ENCODE measurements at places on chromosomes 12 and 14.

- no peak for ATAC-seq
Measured at GRCh38 chr12:108237272-108237671, 101.8 kb downstream of the CMKLR1 start.

DNA sequence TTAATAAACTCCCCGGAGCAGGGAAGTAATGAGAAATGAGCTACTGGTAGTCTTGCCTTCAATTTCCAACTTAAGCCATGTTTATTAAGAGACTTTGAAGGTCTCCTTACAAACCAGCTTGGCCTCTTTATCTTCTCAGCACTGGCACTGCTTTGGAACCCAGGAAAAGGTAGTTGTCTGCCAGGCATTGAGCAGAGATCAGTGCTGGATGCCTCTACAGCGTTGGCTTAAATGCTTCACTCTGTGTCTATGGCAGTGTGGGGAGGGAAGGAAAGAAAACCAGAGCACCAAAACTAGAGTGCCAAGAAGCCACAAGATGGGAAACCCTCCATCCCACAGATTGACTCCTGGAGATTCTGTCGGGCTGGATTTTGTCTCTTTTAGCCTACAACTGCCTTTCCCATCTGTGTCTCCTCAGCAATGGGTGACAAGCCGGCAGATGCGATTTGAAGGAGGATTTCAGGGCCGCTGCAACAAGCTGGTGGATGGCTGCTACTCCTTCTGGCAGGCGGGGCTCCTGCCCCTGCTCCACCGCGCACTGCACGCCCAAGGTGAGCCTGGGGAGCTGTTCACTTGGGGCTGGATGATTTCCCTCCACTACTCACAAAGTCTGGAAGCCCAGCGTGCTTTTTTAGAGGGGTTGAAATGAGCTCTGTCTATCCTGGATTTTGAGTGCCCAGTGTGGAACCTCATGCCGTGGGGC is 57.3 kb downstream of the FNTB start:
- no peak for ATAC-seq

DNA sequence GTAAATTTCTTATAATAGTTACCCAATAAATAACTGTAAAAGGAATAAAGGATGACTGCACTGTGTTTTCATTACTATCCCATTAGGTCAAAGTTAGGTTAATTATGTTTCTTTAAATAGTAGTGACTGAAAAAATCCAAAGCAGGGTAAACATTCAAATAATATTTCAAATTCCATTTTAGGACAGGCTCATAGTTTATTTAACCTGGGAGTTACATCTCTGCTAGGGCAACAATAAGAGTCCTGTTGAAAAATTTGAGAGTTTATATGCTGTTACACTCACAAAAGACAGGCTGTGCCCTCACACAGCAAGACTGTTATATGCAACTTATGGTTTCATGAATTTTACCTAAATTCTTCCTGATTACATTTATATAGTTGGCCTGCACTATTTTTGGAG is 8.0 kb downstream of the ERP27 start:
- no peak for ATAC-seq

GRCh38 chr14:35669782-35670181 is 135.8 kb downstream of the INSM2 start:
- no peak for ATAC-seq

- no peak for ATAC-seq
Measured at GRCh38 chr12:6627616-6628015, 8.1 kb downstream of the LPAR5 start.

GRCh38 chr14:106547735-106548434 is 1021.5 kb downstream of the TMEM121 start:
- no peak for ATAC-seq

GRCh38 chr14:89336338-89336737 is 80.7 kb downstream of the FOXN3 start:
- ATAC-seq: no peak

DNA sequence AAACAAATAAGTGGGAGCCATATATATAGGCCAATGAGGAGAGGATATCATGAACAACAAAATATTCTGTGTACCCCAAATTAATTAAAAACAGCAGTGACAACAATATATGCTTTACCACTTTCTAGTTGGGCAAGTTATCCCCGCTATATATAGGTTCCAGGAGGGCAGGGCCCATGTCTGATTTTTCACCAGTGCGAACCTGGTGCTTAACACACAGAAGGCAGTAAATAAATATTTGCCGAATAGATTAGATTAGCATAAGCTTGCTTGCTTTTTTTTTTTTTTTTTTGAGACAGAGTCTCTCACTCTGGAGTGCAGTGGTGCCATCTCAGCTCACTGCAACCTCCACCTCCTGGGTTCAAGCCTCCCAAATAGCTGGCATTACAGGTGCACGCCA is 3.4 kb upstream of the MIP start:
- no peak for ATAC-seq

- no peak for ATAC-seq
Measured at GRCh38 chr12:27818401-27818918, 38.4 kb upstream of the MANSC4 start.

DNA sequence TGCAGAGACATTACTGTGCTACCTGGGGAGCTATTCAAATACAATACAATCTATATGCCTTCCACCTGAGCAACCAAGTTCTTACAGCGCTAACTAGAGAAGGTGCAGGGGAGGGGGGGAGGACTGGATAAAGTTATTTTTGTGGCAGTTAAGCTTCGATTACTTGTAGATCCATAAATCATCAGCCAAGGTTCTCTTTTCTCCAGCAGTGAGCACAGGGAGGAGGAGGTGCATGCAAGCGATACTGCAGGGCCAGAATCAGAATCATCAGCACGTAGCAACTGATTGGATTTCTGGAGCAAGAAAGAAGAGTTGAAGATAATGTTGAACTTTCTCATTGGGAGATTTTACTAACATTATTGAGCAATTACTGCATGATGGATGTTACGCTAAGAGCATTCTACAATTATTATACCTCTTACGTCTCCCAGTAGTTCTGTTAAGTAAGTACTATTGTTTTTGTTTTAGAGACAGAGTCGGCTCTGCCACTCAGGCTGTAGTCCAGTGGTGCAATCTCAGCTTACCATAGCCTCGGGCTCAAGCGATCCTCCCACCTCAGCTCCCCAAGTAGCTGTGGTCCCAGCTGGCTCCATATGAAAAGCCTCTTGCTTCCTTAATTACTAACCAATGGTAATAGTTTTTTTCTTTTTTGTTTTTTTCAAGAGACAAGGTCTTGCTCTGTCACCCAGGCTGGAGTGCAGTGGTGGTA is 74.6 kb upstream of the EEA1 start:
- ATAC-seq: no peak

DNA sequence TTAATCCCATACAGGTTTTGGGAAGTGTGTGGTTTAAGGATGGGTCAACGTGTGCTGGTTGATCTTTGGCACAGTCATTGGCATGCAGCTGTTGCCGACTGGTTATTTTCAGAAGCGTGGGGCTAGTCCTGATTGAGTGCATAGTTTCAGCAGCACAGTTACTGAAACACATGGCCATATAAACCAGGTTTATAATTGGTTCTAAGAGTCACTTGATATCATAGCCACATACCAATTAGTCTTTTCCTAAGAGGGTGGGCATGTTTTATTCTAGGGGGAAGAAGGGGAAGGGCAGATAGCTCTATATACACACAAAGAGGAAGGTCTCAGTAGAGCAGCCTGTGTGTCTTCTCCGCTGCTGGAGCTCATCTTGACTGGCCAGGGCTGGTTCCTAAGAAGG is 11.0 kb upstream of the RPS6KL1 start:
- peak; percentile 32 for ATAC-seq

GRCh38 chr12:124939079-124939420 is 24.6 kb upstream of the UBC start:
- peak; percentile 43 for ATAC-seq

DNA sequence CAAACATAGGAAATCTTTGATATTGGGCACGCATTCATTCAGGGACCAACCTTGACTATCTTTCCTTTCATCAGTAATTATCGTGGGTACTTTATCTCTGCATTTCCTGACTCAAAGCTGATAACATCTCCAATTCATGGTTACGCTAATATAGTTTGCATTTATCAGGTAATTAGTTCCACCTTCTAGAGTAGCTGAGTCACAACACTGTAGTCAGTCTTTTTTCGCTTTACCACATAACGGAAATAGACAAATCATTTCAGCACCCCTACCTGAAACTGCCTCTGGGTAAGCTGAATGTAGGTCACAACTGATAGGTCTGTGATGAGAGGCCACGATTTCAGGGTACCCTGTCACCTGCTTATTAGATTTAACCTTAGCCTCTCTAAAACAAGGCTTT is 36.7 kb upstream of the IL22 start:
- ATAC-seq: no peak

GRCh38 chr12:78236264-78236663 is 405.6 kb downstream of the NAV3 start:
- ATAC-seq: no peak

DNA sequence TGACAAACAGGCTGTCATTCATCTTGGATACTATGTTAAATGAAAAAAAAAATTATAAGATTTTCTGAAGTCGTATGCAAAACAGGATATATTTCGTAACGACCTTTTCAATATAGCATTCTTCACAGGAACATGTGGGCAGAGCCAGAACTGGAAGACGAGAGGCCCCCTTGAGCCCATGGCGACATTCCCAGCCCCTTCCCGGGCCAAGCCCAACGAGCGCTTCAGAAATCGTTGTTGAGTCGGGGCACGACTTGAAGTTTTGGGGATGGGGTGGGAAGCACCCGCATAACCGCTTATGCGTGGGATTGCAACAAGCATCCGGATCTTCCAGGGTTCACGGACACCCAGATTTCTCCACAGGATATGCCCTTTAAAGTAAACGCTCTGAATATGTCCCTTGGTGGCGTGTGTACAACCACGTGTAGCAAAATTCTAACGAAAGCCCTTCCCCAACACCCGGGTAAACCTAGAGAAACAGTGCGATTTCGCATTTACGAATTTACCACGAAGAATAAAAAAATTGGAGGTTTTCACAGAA is 736 bp downstream of the C14orf39 start:
- ATAC-seq: no peak

GRCh38 chr12:30286345-30286926 is 409.2 kb downstream of the IPO8 start:
- ATAC-seq: no peak

GRCh38 chr14:51822499-51822898 is 37.9 kb upstream of the GNG2 start:
- no peak for ATAC-seq

DNA sequence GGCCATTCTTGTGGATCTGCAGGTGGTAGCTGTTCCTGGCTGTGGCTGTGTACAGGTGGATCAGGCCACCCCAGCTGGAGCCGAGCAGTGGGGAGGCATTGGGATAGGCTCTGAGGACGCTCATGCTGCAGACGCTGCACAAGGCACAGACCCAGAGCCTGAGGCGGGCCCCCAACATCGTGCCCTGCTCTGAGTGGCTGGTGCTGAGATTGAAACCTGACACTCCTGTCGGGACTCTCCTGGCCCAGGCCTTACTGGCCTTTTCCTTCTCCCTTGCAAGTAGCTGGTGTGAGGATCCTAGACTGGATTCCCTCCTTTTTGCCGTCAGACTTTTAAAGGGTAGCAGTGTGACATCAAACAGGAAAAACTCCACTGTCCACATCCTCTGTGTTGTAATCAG is at the start of gene FGF23:
Gene FGF23, minus strand, starts transcription at position 308 of the 400 bp plus-strand sequence. Its CDS starts 130 bp downstream, at position 178.
- no peak for ATAC-seq

GRCh38 chr12:113293100-113293499 is 41.8 kb downstream of the SLC8B1 start:
- ATAC-seq: no peak

GRCh38 chr12:16165506-16165905 is 112.0 kb downstream of the SLC15A5 start:
- ATAC-seq: peak; percentile 38

GRCh38 chr14:100586403-100587085 is 673 bp downstream of the BEGAIN start:
- no peak for ATAC-seq

GRCh38 chr14:84456946-84457345 is 1073.0 kb upstream of the FLRT2 start:
- ATAC-seq: no peak

Measured in motor neuron (in vitro differentiated cells).